ENCODE measurements at places on chromosomes 4 and X.

DNA sequence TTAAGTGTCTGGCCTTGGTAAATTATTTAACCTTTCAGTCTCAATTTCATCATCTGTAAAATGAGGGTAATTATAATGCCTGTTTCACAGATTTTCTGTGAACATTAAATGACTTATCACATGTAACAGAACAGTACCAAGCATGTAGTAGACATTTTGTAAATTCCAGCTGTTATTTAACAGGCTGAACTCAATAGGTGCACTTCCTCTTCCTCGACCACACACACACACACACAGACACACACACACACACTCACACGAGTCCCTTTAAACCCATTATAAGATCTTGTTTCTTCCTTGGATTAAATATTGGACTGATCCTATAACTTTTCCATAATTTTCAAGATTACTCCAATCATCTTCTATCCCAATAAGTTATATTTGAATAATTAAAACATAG, 53.4 kb upstream of the COL25A1 start:
- DNase-seq, result no peak

GRCh38 chr4:85419103-85419502, 55.8 kb upstream of the ARHGAP24 start:
- no peak for DNase-seq

GRCh38 chrX:13985697-13986435, 43.8 kb downstream of the GEMIN8 start:
- no peak for DNase-seq

- DNase-seq, result no peak
Observed at GRCh38 chr4:42302348-42302747, 94.9 kb upstream of the SHISA3 start.

- DNase-seq, result no peak
Observed at GRCh38 chrX:36867143-36867542, 141.0 kb upstream of the FAM47C start.

DNA sequence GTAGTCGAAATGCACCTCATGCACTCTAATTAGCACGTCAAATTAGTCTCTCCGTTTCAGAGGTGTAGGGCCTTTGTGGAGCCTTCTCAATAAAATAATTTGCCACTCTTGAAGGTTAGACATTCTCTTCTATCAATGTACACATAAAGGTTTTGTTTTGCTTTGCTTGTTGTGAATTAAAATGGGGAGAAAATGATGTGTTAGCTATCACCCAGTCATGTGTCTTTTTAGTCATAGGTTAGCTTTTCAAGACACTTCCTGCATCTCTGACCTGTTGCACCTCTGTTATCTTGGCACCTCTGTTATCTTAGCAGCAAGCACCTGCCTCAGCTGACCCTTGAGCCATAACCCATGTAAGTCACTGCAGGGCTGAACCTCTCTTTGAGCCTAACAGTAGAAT, 936 bp downstream of the TMEM144 start:
- DNase-seq, result no peak

DNA sequence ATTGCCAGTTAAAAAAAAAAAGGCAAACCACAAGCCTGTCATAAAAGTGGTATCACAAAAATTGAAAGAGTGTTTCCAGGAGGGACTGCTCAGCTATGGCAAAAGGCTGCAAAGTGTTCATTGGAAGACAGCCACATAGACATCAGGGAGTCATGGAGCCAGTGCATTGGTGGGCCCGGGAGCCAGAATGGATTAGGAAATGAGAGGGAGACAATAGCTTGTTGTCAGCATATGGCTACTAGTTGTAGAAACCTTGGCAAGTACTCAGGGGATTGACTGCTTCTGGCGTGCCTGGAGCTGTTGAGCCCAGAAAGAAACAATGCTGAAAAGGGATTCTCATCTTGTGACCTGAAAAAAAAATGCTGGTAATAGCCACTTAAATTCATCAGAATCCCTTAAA, 5.0 kb downstream of the GAR1 start:
- DNase-seq, result no peak

- no peak for DNase-seq
Observed at GRCh38 chrX:43666311-43666912, 10.3 kb downstream of the MAOA start.

DNA sequence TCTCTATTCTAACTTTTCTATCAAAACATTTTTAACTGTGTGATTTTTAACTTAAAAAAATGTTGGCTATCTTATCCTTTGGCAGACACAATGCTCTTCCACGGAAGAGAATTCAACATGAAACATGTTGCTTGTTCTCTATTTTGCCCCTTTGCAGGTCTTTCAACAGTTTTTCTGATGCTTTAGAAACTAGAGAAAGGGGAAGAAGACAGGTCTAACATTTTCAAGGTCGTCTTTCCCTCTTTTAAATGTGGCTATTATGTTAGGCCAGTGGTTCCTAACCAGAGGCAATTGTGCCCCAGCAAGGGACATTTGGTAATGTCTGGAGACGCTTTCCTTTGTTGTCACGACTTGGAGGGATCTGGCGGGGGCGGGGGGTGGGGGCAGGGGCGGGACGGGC, 95.0 kb downstream of the SH3KBP1 start:
- no peak for DNase-seq

GRCh38 chr4:174259580-174259979, 23.9 kb downstream of the FBXO8 start:
- no peak for DNase-seq

All from stimulated activated CD4-positive, alpha-beta T cell treated with anti-CD3 and anti-CD28 coated beads, Interleukin-12 subunit alpha, Interleukin-12 subunit beta, amount 100 ng/mL, for 48 hours (primary cell).